ENCODE measurements at places on chromosomes 7 and 10.

- no peak for DNase-seq
These were observed 249.0 kb upstream of the AUTS2 start for GRCh38 chr7:69349291-69349690.

DNA sequence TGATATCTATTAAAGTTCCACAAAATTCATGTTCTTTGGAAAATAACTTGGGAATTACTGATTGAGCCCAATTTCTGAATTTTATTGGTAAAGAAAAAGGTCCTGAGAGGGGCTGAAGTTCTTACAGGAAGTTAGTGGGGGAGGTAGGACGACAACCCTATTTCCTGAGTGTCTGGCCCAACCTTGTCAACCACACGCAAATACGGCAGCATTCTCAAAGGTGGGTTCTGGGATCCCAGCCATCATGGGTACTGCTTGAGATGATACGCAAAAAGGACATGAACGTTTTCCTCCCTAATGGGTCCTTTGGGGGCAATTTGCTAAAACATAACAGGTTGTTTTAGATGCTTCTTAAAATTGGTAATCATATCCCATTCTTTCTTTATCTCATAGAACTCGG is 2.7 kb upstream of the PDCD4 start:
- DNase-seq: no peak

DNA sequence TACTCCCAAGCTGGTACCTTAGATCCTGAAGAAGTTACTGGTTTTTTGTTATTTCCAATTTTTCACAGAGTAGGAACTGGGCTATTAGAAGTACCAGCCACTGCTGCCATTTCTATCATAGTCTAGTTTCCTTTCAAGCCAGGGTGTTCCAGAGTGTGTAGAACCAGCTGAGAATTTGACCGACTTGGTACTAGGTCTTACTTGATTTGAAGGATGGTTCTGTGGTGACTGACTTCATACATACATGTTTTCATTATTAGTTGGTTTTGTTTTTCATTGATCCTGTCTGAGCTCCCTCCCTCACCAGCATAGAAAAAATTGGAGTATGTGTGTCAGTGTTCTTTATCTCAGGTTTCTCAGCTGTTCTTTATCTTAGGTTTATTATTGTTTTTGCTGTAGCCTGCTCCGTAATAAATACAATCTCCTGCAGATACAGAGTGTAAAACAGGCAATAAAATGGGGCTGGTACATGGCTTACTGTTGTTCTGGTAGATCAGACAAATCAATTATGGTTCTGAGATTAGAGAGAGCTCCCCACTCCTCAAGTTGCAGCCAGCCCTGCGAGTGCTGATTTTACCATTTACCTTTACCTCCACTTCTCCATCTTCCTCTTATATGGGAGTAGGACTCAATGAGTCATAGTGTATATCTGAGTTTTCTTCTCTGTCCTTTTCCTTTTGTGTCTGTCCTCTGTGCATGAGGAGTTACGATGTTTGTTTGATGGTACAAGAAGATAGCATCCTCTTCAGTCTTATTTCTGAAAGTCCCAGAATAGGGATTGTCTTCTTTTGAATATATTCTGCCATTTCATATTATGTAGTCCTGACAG is 122.6 kb downstream of the LRRC4 start:
- DNase-seq: no peak

DNA sequence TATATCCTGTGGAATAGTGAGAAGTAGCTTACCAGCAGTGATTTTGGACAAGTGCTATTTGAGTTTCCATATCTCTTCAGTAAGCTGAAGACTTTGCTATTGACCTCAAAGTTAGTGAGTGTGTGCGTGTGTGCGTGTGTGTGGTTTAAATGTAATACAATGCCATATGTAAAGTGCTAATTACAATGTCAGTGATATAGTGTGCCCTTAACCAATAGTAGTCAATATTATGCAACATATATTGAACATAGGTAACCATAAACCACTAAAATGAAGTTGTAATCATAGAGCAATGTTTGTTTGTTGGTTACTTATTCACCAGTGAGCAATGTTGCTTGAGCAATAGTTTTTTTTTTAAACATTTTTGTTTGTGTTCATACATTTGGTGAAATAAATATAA is 309.4 kb downstream of the NXPH1 start:
- no peak for DNase-seq

GRCh38 chr7:143320620-143321019 is 4.7 kb downstream of the CLCN1 start:
- no peak for DNase-seq

DNA sequence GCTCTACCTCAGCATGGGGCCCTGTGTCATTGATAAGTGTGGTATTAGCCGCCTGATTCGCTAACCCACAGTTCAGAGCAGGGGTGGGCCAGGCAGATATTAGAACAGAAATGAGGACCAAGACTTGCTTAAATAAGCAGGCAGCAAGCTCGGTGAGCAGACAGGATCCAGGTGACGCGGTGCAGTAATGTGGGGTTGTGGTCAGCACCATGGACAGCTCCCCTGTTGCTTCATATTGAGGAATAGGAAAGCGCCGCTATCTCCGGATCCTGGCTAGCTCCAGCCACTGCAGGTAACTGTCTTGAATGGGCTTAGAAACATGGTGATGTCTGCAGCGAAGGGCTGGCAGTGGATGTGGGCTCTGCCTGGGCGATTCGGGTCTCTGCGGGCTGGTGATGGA is 51.3 kb upstream of the GPR26 start:
- DNase-seq: no peak

GRCh38 chr10:10353326-10353868 is 664.3 kb upstream of the CELF2 start:
- DNase-seq: no peak

GRCh38 chr7:139854124-139854511 is 25.1 kb downstream of the TBXAS1 start:
- DNase-seq: no peak

DNA sequence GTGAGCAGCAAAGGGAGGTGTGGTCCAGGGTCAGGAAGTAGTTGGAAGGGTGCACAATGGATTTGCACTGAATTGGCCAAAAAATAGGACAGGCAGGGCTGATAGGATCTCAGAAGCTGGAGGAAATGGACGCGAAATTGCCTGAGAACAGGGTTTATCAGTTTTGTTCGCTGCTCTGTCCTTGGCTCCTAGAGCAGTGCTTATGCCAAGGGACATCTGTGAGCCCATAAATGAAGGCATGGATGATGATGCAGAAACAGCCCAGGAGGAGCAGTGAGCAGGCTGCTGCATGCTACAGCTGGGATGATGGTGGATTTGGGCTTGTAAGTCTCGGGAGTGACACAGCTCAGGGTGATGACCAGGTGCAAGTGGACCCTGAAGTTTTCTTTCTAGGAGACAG is 204.7 kb downstream of the PRPF18 start:
- no peak for DNase-seq

- no peak for DNase-seq
These were observed 226.4 kb downstream of the TWIST1 start for GRCh38 chr7:18890885-18891621.

DNA sequence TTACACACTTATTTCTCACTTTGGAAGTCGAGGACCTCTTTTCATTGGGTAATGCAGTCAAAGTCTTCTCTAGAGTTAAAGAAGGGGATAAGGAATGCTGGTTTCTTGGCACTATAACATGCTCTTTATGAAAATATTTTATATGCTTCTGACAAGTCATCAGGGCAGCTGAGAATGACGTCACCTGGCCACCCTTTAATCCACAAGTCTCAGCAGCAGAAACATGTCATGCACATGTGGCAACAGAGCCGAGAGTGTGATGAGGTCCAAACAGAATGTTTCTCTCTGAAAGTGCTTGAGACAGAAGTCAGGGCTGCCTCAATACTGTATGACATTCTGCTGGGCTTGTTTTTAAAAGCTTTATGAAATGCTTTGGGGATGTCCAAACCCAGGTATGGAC is 63.5 kb upstream of the C10orf90 start:
- no peak for DNase-seq

- DNase-seq: no peak
These were observed 12.4 kb downstream of the TMEM248 start for GRCh38 chr7:66933469-66933868.

DNA sequence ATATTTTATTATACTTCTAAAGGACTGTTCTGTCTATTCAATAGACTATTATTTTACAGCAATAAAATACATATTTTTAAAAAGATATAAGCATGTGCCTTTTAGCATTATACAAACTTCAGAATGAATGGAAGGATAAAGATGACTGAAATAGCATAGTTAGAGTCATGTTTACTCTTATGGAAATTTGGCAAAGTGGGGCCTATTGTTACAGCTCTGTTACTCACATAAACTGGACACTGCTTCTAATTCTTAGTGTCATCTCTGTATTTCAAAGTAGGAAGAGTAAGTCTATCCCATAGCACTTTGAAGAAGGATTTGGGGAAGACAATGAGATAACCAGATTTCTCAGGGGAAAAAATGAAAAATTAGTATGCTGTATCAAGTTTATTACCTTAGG is 168.2 kb downstream of the SKAP2 start:
- DNase-seq: no peak

GRCh38 chr10:71773221-71773971 is at the start of gene VSIR:
Gene VSIR (minus strand): TSS chr10:71773520. CDS start chr10:71773439, 81 bp downstream.
- no peak for DNase-seq

DNA sequence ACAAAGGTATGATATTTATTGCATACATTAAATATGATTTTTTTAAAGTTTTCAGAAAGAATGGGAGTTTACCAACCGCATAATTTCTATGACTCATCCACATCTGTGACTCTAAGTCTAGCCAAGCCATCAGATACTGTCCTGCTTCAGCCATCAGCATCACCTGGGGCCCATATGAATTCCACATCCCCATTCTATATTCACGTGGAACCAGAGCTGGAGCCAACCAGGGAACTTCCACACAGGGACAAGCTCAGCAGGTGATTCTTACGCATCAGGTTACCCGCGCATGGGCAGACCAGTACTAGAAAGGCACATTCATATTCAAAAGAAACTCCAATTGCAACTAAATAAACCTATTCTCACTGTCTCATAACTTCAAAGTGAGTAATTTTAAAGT is 817.7 kb upstream of the IGFBP3 start:
- no peak for DNase-seq

DNA sequence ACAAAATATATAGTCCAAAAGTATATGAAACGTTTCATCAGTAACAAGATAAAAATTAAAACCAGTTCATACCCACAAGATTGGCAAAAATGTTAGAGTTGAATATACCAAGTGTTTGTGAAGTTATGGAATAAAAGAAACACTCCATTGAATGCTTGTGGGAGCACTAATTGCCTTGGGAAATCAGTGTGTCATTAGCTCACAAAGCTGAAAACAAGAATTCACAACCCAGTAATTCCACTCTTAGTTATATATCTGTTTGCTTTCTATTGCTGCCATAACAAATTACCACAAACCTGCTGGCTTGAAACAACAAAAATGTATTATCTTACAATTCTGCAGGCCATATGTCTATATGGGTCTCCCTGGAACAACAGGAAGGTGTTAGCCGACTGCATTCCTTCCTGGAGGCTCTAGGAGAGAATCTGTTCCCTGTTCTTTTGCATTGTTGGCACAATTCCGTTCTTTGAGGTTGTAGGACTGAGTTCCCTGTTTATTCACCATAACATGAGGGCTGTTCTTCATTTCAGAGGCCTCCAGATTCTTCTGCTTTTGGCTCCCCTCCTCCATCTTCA is 45.7 kb downstream of the SEM1 start:
- DNase-seq: no peak

DNA sequence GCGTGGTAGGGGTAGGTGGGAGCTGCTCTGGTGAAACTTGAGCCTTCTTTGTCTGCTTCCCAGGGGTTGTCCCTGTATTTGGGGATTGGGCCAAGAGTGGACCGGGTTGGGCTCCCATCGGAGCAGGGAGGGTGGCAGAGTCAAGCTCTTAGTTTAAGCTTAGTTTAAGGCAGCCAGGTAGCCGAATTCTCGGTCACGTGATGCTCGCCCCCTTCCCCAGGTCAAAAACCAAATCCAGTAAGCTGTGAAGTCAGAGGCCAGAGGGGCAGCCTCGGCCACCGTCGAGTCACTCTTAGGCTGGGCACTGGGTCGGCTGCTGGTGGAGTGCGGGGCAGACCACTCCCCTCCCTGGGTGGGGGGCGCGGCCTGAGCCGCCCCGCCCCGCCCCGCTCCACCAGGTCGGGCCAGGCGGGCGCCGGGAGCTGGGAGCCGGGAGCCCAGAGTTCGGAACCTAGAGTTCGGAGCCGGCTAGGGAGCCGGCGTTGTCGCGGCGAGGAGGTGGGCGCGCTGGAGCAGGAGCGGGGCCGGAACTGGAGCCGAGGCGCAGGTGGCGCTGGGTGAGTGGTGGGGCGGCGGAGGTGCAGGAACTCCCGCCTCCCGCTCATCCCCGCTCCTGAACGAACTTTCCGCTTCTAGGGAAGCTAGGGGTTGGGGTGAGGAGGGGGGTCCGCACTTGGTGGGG is 2.8 kb upstream of the LZTS2 start:
- DNase-seq: no peak

GRCh38 chr7:3082831-3083230 is 39.2 kb upstream of the CARD11 start:
- DNase-seq: no peak

GRCh38 chr10:43210556-43210955 is 56.3 kb downstream of the RASGEF1A start:
- DNase-seq: no peak

DNA sequence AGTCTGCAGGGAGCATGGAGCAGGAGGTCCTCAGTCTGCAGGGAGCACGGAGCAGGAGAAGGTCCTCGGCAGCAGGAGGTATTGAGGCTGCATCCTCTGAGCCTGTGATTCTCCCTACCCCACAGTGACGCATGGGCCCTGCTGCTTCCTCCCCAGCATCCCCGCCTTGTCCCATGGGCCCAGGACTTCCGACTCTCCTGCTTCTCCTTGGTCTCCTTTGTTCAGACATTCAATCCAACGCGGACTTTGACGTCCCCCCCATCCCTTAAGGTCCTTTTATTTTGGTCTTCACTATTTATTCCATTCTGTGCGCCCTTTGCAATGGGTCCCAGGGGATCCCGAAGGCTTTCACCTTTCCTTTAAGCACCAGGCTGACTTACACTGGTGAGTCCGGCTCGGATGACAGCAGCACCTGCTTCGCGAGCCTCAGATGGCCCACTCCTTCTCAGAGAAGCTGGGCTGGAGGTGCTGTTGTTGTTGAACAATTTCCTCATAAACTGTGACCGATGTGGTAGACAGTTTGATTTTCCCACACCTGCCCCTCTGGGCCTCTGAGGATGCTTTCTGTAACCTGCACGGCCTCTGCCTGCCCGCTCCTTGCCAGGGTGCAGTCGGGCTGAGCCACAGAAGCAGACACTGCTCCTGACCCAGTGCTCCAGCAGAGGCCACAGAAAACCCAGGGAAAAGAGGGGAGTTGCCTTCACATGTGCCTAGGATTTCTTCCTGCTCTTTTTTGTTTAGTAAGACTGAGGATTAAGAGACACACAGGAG is 407.2 kb upstream of the SHH start:
- DNase-seq: no peak

DNA sequence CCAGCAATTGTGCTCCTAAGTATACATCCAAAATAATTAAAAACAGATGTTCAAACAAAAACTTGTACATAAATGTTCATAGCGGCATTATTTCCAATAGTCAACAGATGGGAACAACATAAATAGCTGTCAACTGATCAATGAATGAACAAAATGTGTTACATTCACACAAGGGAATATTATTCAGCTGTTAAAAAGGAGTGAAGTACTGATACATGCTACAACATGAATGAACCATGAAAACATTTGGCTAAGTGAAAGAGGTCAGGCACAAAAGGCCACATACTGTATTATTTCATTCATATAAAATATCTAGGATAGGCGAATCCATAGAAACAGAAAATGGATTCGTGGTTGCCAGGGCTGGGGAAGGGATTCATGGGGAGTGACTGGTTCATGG is 109.1 kb downstream of the CDH23 start:
- no peak for DNase-seq
